Posterior cingulate gyrus (tissue), 11 donors: ENCODE measurements at places on chromosomes 5 and 9.

- no peak for DNase-seq
These were observed 460.4 kb downstream of the CDH9 start for GRCh38 chr5:26578002-26578401.

GRCh38 chr5:149581192-149581861 is at the start of gene ARHGEF37:
TSS of gene ARHGEF37 (plus strand) at chr5:149581498. CDS start at chr5:149597770, 16,272 bp downstream.
- DNase-seq: peak; percentile 89

GRCh38 chr5:178293400-178293799 is 60.8 kb upstream of the PHYKPL start:
- DNase-seq: peak; percentile 72

DNA sequence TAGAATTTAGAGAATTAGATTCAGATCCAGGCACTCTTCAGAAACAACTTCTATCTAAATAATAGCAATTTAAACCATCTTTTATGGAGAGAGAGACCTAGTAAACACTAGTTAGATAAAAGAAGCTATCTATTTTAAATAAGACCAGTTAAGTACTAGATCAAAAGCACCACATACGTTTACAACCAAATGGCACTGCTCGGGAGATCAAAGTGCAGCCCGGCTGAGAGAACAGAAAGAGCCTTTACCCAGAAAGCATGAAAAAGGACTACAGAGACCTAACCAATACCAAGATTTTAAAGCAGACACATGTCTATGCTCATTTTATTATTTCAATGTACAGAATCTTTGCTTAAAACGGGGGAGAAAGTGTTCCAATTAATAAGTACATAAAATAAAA is 30.8 kb downstream of the LIX1 start:
- DNase-seq: no peak

DNA sequence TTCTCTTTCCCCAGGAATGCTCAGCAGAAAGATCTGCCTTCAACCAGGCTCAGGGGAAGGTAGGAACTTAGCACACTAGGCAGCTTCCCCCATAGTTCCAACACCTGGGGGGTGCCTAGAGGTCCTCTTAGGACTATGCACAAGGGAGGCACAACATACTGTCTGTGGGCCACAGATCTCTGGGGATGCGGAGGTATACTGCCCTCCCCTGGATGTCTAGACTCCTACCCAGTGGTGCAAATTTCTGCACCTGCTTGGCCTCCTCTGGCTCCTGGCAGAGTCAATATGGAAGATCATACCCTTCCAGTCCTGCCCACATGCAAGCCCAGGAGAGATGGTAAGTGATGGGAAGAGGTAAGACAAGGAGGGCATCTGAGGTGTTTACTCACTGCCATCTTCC is 247.5 kb upstream of the DAPK1 start:
- DNase-seq: no peak

GRCh38 chr5:60685028-60685427 is 14.9 kb downstream of the DEPDC1B start:
- no peak for DNase-seq

DNA sequence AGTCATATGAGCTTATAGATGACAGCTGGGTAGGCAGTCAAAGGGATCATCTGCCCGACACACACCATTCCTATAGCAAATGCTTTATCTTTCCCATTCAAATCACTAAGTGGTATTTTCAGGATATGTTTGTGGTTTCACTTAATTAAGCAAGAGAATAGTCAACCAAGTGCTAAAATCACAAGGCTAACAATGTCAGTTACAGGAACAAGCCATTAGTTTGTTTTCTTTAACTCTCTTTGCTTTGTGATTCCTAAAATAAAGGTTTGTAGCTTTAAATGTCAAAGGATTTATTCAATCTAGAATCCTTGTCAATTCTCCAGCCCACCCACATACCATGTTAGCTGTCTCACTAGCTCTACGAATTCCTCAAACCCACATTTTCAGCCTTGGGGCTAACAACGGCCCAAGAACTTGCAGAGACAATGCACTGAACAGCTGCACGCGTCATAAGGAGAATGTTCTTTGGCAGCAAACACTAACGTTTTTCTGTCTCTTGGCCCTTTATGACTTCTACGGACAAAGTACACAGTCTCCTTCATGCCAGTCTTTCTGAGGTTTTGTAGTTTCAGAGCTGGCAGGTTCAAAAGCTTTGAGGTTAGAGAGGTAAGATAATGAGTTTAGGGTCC is 56.6 kb downstream of the ELAVL2 start:
- DNase-seq: no peak

DNA sequence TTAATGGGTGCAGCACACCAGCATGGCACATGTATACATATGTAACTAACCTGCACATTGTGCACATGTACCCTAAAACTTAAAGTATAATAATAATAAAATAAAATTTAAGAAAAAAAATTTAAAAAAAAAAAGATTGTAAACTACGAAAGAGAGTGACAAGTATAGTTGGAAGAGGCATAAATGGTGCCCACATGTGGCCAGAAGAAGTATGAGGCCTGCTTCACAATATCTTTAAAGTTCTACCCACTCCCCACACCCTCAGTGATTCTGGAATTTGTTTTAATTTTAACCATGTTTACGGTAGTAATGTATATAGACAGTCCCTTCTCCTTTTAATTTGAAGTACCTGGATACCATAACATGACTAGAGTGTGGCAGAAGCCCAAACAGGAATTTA is 172.7 kb downstream of the CHSY3 start:
- DNase-seq: no peak

DNA sequence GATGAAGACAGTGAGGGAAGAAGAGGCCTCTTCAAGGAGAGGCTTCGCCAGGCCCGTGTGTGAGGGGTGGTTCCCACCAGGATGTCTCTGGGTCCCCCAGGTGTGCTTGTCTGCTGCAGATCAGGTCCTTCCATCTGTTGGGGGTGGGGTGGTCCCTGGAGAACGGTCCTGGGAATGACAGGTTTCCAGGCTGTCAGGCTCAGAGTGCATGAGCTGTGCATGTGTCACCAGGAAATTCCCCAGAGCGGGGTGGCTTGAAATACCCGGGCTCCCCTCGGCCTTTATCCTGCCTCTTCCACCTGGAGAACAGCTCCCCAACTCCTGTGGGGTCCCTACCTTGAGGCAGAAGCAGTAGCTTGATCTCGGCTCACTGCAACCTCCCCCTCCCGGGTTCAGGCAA is 118.8 kb downstream of the GAPVD1 start:
- DNase-seq: no peak

DNA sequence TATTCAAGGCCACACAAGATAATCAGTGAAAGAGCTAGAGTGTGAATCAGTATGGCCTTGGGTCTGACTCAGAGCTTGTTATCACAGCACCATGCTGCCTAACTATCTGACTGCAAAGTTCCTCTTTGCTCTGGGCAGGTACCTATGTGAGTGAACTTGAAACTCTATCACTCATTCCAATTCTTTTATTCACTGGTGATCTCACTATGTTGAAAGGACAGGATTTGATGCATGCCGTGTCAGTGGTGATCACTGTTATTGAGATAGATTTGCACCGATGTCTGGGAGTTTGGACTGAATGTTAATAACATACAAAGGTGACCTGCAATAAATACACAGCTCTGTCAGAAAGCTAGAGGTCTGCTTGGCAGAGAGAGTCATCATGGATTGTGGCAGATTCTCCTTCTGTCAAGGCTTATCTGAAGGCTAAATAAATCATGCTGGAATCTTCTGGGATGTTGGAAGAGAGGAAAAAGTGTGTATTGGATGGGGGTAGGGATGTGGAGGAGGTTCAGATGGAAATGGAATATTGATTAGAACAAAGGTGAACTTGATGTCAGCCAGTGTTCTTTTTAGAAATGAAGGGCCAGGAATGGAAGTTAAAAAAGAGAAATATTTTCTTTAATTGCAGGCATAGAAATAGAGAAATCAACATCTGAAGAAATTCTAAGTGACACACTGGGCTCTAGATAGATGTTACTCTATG is 91.8 kb upstream of the TNC start:
- no peak for DNase-seq

GRCh38 chr9:93134015-93134739 is at the start of gene NINJ1:
TSS of gene NINJ1 (minus strand) at chr9:93134251. CDS start at chr9:93134217, 34 bp downstream.
- peak; percentile 56 for DNase-seq

DNA sequence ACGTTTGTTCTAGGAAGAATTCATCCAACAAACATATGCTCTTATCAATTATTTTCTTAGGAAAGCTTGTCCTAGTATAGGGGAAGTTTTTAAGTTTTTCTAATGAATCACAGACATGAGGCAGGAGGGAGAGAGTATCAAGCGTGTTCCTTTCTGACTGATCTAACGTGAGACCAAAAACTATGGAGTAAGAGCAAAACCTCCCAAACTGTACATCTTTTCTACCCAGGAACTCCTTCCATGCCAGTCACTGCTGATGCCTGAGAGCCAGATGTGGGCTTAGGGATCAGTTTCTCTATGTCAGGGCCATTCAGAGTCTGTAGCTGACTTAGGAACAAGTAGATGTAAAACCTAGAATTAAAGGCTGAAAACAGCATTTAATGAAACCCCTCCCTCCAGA is 51.7 kb upstream of the NFIB start:
- DNase-seq: no peak

DNA sequence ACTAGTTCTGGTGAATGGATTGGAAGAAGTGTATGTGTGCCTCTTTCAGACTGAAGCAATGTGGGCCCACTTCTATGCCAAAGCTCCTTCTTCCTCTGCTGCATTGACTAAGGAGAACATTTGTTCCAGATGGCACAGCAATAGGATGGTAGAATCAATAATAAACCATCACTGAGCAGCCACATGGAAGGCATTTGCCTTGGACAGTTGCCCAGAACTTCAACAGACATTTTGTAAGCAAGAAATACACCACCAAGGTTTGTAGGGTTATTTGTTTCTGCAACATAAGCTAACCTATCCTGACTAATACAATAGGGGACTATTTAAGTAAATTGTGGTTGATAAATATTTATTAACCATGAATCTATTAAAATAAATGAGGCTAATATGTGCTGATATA is 37.7 kb upstream of the CSNK1G3 start:
- no peak for DNase-seq

GRCh38 chr5:51860532-51861018 is 477.3 kb downstream of the ISL1 start:
- no peak for DNase-seq

GRCh38 chr5:73861313-73861988 is 235.5 kb downstream of the ARHGEF28 start:
- DNase-seq: no peak

DNA sequence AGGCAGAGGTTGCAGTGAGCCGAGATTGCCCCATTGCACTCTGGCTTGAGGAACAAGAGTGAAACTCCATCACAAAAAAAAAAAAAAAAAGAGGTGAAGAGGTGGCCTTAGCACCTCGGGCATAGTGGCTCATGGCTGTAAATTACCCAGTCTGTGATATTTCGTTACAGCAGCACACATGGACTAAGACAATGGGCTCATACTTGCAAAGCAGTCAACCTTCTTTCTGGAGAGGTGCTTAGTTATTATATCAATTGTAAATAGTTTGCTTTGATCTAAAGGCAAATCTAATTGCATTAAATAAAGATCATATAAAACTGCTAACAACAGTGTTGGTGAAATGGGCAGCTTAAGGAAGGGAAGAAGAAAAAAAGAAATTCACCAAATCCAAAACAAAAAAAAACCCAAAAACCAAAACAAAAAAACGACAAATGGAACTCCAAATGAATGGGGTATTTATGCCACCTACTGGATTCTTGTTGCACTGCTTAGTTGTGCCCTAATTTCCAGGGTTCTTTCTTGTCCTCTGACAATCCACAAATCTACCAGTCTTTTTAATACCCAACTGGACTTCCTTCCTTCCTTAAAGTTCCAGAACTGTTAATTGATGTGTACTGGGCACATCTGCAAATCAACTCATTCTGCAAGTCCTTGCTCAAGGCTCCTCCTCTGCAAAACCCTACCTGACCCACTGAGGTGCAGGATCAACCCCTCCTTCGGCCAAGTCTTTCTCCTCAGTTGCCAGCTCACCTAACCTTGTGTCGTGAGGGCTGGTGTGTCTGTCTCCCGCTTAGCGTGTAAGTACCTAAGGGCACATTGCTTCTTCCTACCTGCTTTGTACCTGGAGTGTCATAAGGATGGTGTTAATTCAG is 35.0 kb upstream of the DMRT1 start:
- DNase-seq: no peak

DNA sequence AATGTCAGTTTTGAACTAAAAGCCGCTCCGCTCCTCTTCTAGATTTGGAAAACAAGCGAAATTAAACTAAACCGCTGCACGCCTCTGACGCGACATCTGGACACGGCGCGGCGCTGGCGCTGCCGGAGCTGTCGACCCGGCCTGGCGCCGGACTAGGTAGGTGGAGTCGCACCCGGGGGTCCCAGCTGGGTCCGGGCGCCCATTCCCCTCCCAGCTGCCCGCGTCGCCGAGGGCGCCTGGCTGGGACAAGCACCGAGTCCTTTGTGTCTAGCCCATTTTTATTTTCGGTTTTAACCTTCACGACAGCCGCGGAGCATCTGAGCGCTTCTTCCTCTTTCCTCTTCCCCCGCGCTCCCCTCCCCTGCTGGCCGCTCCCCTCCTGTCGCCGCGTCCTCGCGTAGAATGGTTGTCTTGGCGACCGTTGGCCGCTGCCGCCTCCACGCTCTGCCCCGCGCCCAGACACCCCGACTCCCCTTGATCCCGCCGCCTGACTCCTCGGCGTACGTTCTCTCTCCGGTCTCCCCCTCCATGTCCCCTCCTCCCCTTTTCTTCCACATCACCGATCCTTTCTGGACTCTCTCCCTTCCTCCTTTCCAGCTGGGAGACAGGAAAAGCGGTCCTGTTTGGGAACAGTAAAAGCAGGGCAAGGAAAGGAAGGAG is 545 bp downstream of the CDKN2B-AS1 start:
- DNase-seq: no peak

DNA sequence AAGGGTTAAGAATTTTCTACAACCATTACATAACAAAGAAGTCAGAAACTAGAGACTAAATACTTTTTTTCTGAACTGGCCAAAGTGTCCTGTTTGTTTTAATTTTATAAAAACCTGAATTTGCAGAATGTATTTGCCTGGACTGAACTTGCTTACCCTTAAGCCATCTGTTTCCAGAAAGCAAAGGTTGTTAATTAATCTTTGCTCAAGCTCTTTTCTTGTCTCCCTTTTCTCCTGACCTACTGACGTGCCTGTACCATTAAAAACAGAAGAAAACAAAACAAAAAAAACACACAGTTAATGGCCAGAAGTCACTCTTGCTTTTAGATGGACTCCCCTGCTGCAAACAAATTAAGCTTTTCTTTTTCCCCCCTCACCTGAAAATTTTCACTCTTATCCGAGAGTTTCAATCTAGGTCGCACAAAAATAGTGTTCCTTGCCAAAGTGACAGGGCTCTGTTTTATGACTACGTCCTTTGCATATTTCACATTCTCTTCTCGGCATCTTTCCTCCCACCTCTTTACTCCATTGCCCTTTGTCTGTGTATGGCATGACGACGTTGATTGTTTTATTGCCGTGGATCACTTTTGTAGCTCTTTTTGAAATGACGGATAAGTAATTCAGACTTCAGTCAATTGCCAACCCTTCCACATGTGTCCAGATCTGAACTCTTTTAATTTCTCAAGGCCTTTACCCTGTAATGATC is 333.8 kb upstream of the GRIN3A start:
- no peak for DNase-seq
